T-helper 2 cell (primary cell): ENCODE measurements at places on chromosomes 3 and 15.

GRCh38 chr15:74857671-74858368 lies 14.9 kb upstream of the ULK3 start:
- no peak for DNase-seq

- no peak for DNase-seq
Measured at GRCh38 chr3:110479731-110480130, 591.9 kb upstream of the NECTIN3 start.

DNA sequence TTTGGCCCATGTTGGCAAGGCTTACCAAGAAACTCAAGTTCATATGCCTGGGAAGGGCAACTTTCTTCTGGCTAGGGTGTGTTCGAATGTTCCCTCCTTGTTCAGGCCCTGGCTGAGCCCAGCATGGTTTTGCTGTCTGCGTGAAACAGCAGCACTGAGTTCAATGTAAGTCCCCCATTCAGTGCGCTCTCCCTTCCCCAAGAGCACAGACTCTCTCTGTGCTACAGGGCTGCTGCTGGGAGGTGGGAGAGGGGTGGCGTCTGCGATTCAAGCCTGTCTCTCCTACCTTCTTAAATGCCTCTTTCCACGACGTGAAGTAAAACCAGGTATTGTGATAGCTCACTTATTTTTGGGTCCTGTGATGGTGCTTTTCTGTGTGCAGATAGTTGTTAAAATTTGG lies 289.3 kb upstream of the GOLIM4 start:
- DNase-seq = no peak

DNA sequence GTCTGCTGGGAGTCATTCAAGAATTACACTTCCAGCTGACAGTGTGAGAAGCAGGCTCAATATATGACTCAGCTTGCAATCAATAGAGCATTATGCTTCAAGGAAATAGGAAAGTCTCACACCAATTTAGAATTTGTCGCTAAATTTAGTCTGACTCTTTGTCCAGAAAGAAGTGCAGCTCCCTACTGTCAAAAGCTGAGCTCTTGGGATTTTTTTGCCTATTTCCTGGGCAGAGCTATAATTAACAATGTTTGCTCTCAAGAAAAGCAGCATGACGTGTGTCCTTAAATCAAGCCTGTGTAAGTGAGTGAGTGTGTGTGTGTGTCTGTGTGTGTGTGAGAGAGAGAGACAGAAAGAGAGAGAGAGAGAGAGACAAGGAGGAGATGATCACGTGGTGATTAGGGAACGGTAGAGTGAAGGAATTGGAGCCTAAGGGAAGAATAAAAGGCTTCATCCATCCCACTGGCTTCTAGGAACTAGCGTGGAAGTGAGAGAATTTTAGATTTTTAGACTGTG lies 16.4 kb upstream of the SLC35G2 start:
- no peak for DNase-seq

GRCh38 chr3:108292905-108293328 lies 3.4 kb upstream of the HHLA2 start:
- no peak for DNase-seq

DNA sequence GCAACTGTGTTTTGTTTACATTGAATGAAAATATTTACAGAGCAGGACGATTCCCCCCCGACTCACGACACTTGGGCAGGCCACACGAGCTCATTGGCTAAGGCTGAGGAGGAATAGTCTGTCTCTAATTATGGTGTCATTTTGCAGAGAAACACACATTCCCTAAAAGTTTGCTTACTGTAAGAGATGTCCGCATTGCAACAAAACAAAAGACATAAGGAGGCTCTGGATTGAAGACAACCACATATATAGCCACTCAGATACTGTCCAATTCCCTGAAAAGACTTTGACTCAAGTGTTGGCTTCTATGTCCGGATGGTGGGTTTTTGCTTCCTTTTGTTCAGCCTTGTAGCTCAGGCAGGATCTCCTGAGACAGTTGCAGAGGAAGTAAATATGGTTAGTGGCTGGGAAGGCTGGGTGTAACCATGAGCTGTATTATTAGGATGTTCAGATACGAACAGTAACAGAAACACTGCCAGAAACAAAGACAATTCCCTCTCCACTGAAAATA lies 170.4 kb downstream of the KLHL25 start:
- DNase-seq = peak; percentile 57

GRCh38 chr3:3053974-3054373 lies 56.2 kb downstream of the IL5RA start:
- DNase-seq = no peak

DNA sequence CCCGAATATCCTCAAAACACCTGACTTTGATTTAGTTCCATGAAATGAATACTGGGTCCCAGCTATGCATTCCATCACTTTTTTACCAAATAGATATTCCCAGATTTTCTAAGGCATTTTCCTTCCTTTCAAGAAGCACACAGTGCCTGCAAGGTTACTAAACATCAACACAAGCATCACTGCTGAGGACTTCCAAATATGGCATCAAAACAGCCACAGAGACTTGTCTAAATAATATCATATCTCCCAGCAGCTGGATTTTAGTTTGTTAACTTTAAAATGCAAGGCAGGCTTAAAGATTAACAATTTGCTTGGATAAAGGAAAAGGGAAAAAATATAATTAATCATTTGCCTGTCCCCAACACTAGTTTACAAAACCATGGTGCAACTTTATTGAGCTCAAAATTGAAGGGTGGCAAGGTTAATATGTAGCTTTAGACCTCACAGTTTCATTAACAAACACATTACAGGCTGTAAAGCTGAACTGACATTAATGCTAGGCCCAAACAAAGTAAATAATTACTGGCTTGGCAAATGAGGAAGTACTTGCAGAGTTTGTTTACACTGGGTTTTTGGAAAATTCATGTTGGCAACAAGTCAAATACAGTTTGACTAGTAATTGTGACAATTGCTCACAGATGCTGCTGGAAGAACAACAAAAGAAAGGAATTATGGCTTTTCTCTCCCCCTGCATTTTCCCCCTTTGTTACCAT lies 401.7 kb upstream of the CDIN1 start:
- DNase-seq = no peak
